ENCODE measurements at places on chromosomes 6 and 20.

DNA sequence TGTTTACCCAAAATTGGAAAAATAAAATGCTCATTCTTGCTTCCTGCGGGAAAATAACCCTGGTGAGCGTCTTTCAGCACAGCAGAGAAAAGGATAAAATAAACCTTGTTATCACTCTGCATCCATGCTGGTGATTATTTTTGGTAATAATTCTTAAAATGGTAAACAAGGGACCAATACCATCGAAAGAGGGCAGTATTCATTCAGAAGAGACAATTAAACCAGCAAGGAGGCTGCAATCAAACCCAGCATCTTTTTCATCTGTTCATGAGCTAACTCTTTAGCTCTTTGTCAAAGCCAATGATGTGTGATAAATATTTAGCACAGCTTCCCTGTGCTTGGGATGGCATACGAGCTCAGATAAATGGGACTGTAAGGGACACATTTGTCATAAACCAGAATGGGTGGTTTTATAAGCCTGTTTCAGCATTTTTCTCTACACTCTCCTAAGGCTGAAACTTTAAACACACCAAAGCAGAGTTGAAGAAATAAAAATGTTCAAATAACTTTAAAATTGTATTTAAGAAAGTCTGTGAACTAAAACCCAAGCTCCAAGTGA lies 34.4 kb downstream of the CDH26 start:
- peak; percentile 3 for DNase-seq

- peak; percentile 85 for DNase-seq
Observed at GRCh38 chr6:112249489-112249888, 4.9 kb downstream of the LAMA4 start.

GRCh38 chr6:169953686-169954085 lies 202.3 kb downstream of the ERMARD start:
- no peak for DNase-seq

DNA sequence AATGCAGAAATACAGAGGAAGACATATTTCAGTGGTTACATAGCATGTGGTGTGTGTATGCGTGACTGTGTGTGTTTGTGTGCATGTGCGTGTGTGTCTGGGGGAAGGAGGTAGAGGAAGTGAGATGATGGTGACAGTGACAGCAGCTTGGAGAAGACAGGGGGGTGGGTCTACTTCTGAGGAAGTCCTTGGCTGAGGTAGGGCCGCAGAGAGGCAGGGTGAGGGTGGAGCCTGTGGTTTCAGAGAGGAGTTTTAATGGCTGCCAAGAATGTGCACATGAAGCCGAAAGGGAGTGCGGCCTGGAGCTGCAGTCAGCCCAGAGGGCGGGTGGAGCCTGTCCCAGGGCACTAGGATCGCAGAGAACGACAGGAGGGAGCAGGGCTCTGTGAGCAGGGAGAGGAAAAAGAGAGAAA lies 22.7 kb upstream of the RNF24 start:
- DNase-seq, result peak; percentile 57

- no peak for DNase-seq
Observed at GRCh38 chr6:128364766-128365519, 155.5 kb downstream of the PTPRK start.

DNA sequence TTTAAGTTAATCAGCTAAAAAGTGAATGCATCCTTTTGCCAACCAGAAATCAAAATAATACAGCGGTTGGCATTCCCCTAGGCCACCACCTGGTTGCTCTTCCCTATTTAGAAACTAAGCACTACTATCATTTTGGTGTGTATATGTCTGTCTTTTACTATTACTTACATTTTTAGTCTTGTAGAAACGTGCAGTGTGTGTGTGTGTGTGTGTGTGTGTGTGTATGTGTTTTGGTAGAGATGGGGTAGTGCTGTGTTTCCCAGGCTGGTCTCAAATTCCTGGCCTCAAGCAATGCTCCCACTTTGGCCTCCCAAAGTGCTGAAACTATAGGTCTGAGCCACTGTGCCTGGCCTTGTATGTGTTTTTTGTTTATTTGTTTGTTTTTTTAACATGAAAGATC lies 27.4 kb downstream of the MYO6 start:
- no peak for DNase-seq

GRCh38 chr6:8900056-8900455 lies 464.7 kb upstream of the SLC35B3 start:
- DNase-seq, result no peak

- no peak for DNase-seq
Observed at GRCh38 chr6:30824698-30825097, 59.6 kb upstream of the DDR1 start.

GRCh38 chr6:22580337-22580736 lies 11.0 kb downstream of the HDGFL1 start:
- no peak for DNase-seq

GRCh38 chr6:125927761-125928160 lies 28.8 kb upstream of the HINT3 start:
- DNase-seq, result no peak

DNA sequence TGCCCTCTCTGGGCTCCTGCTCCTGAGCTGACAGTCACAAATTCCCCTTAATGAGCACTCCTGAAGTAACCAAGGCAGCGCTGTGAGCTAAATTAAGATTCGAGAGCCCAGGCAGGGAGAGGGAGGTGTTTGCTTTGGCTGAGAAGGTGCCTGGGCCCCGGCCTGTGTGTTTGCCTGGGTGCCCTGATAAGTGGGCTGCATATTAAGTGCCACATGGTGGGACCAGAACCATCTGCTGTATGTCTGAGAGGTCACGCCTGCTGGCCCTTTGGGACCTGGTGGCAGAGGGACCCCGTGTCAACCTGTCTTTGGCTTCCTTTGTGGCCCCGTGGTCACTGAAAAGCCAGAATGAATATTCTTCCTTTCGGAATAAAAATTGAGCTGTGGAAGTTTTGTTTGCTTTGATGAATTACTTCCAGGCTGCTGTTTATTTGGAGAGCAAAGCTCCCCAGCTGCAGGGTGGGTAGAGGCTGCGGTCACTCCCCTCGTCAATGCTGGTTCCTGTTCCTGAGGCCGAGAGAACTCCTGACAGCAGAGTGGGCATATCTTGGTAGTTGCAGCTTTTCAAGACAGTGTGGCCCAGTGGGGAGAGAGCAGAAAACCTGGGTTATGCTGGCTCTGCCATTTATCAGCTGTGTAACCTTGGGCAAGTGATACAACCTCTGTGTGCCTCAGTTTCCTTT lies 17.5 kb upstream of the KCNK16 start:
- no peak for DNase-seq

DNA sequence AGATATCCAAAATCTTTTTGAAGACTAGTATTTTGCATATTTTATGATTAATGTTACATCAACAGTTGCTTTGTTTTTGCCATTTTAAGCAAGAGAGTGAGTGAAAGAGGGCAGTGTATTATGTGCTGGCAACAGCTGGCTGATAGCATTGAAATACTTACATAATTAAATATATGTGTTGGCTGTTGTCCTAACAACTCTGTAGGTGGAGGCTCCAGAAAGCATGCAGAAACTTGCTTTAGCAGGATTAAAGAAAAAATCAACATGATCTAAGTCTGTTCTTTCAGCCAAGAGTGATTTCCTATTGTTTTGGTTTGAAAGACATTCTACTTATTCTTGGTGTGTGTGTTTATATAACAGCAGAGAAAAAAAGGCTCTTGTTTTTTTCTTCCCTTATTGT lies 127.5 kb downstream of the CDKAL1 start:
- peak; percentile 8 for DNase-seq

DNA sequence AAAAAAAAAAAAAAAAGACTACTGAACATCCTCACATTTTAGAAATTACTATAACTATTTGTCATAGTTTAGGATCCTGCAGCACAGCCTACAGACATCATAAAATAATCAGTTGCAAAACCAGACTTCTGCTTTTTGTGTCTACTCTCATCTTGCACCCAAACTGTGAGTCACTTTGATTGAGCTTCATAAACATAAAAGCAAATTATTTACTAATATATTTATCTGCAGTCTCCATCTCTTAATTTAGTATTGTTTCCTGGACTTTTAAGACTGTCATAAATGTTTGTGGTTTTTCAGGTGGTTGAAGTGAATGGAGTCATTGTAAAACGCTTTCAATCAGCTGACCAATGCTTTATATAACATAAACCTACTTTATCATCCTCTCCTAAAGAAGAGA lies 14.8 kb upstream of the CALHM6 start:
- peak; percentile 47 for DNase-seq

GRCh38 chr6:51531623-51532022 lies 555.8 kb downstream of the PKHD1 start:
- DNase-seq, result no peak

- DNase-seq, result no peak
Observed at GRCh38 chr20:60632391-60633262, 619.4 kb upstream of the CDH4 start.

GRCh38 chr6:163529605-163530004 lies 115.1 kb downstream of the QKI start:
- peak; percentile 96 for DNase-seq

DNA sequence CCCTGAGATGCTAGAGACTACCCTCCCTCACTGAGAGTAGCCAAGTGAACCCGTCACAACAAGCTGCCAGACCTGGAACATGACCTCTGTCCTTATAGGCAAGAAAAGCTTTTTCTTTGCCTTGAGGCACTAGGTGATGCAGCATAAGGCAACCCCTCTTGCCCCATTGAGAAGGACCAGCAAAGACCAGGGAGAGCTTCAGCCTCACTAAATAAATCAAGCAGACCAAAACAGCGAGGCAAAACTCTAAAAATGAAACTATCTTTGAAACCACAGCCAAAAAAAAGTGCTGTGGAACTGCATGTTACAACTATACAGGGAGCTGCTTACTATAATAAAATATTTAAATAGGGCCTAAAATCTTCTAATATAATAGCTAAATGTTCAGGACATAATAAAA lies 62.6 kb upstream of the FAM83B start:
- no peak for DNase-seq

Data from HCEC 1CT (cell line).